Posterior cingulate gyrus (tissue), 11 donors: ENCODE measurements at places on chromosomes 7 and 10.
A peak's percentile ranks its signal among the peaks of the same experiment; 100 is the strongest.

GRCh38 chr7:15228831-15229230 lies 326.3 kb upstream of the DGKB start:
- DNase-seq, result no peak

DNA sequence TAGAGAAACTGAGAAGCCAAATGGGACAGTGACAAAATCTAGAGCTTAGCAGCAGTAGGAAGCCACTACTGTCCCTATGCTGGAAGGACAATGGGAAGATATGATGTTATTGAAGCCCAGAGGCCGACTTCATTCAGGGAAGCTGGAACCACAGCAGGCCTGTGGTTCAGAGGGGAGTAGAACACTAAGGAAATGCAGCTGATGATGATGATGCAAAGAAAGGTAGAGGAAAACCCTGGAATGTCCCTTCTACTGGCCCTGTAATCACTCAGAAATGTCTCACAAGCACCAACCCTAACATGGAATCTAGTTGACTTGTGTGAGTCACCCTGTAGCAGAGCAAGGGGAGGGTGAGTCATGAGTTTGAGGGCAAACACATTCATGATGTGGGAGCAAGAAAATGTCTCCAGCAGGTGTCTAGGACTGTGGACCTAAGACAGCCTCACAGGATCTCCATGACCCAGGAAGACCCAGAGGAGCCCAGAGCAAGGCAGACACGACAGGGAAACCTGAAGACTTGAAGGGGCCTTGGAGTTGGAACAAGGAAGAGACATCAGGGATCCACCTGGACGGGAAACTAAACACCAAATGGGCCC lies 37.0 kb upstream of the LRRC17 start:
- no peak for DNase-seq

DNA sequence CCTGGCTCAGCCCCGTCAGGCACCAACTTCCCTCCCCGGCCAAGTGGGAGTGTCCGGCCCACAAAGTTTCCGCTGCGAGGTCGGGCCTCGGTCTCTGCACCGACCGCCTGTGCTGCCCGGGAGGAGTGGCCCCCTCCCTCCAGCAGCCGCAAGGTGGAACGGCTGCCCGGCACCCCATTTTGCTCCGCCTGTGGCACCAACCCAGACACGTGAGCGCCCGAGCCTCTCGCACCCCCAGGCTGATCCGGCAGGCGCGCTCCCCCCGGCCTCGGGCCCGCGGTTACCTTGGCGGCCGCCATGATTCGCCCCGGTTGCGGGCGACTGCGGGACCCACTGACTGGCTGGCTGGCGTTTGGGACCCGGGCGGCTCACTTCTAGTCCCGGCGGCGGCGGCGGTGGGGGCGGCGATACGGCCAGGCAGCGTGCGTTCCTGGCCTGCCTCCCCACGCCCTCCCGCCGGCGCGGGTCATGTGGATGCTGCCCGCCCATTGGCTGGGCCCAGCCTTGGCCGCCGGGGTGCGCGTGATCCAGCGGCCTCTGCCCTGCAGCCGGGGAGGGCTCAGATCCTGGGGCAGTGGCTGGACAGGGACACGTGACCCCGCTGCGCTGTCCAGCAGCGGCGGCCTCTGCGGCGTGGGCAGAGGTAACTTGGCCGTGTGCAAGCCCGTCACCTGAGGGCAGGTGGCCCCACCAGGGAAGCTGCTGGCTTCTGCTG lies at the start of gene SLC25A13:
SLC25A13 (minus strand) TSS at position 441 of the 715 bp plus-strand sequence; CDS start at position 299, 142 bp downstream.
- DNase-seq, result peak; percentile 99

DNA sequence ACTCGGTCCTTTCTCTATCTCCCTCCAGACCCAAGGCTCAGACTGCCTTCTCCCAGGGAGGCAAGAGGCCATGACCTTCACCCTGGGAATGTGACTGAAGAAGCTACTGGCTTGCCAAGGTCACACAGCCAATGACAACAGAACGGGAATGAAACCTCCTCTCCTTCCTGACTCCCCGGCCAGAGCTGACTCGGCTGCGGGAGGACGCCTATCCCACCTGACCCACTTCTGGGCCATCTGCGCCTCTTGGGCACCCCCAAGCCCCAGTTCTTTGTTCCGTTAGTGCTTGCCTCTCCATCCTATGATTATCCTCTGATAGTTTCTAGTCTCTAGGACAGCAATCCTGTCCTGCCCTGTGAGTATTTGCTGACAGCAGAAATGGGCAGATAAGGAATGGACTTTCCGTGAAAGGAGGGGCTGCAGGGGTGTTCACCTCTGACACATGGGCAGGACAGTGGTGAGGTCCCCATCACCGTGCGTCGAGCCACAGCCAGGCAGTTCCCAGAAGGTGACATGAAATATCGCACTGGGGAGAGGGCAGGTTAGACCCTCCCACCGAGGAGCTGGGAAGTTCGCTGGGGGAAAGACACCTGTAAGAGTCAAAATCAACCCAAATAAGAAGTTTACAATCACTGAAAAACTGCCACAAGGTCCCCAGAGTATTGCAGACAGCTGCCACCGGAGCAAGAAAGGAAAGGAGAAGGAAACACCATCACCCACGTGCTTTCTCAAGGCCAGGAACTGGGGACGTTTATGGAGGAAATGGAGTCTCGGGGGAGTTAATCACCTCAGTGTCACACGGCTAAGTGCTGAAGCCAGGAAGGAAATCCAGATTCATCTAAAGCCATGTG lies 63.0 kb downstream of the INSIG1 start:
- no peak for DNase-seq

GRCh38 chr10:80501913-80502521 lies 35.7 kb upstream of the SH2D4B start:
- no peak for DNase-seq

DNA sequence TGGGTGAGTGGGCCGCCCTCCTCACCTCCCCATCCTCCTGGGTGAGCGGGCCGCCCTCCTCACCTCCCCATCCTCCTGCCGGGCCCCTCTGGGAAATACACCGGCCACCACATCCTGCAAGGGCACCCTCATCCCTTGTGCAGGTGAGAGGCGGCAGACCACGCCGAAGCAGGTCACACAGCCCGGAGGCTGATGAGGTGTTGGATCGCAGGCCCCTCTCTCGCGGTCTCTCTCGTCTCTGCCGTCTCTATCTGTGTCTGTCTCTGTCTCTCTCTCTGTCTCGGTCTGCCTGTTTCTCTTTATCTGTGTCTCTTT lies 30.8 kb upstream of the FOXL3 start:
- DNase-seq, result no peak
